Glutamatergic neuron (in vitro differentiated cells): ENCODE measurements at places on chromosomes 1 and 21.

GRCh38 chr1:46039571-46040052, 92.8 kb downstream of the PIK3R3 start:
- DNase-seq, result no peak

- no peak for DNase-seq
These were observed 57.2 kb downstream of the CDK18 start for GRCh38 chr1:205561501-205562203.

DNA sequence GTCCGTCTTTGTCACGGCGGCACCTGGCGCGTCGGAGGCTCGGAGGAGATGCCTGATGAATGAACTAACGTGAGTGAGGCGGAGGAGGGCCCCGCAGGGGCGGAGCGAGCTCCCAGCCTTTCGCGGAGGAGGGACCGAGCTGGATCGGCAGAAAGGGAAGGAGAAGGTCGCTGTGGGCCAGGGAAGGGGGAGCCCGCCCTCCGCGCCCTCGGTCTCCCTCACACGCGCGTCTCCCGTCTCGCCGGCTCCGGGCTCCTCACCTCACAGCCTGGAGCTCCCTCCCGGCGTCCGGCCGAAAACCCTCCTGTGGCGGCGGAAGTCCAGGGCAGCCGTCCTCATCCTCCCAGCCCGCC, 519 bp downstream of the ZNF496 start:
- DNase-seq, result peak; percentile 82

DNA sequence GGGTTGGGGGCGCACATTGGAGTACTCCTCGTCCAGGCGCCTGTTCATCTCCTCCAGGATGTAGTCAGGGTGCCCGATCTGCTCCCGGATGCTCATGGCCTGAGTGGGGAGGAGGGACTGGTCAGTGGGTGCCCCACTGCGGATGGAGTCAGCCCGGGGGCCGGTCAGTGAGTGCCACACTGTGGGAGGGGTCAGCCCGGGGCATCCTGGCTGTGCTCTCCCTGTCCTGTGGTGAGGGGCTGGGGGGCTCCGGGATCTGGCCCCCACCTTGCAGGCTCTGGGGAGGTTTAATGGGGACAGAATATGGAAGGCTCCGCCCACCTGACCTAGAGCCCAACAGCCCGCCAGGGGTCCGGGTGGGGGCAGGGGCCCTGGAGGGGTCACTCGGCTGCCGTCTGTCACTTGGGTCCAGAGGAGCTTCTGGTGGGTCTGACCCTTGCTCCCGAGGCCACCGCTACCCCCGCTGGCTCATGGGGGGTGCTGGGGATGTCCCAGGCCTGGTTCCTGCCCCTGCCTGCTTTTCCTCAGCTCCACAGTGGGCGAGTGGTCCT, 8.8 kb downstream of the PRXL2B start:
- no peak for DNase-seq

GRCh38 chr1:26337625-26338024, 16.3 kb downstream of the CRYBG2 start:
- DNase-seq, result no peak

- DNase-seq, result no peak
These were observed 455.9 kb downstream of the PLPP3 start for GRCh38 chr1:56123421-56123820.

DNA sequence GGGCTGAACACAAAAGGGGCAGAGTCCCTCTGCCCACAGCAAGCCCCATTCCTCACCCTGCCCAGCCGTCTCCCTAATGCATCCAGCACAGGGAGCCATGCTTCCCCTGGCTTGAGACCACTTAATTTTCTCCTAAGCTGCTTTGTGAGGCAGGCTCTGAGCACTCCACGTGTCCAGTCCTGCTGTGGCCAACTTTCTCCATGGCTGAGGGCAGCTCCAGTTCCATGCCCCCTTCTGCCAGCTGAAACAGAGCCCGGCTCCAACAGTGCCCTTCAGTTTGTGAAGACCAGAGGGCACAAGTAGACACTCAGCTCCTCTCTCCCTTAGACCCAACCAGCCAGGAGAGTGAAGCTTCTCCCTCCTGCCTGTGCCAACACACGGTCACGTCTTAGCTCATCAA, 33.8 kb downstream of the PLEKHA6 start:
- DNase-seq, result no peak

GRCh38 chr1:23657659-23658275, 33.8 kb upstream of the RPL11 start:
- peak; percentile 85 for DNase-seq

DNA sequence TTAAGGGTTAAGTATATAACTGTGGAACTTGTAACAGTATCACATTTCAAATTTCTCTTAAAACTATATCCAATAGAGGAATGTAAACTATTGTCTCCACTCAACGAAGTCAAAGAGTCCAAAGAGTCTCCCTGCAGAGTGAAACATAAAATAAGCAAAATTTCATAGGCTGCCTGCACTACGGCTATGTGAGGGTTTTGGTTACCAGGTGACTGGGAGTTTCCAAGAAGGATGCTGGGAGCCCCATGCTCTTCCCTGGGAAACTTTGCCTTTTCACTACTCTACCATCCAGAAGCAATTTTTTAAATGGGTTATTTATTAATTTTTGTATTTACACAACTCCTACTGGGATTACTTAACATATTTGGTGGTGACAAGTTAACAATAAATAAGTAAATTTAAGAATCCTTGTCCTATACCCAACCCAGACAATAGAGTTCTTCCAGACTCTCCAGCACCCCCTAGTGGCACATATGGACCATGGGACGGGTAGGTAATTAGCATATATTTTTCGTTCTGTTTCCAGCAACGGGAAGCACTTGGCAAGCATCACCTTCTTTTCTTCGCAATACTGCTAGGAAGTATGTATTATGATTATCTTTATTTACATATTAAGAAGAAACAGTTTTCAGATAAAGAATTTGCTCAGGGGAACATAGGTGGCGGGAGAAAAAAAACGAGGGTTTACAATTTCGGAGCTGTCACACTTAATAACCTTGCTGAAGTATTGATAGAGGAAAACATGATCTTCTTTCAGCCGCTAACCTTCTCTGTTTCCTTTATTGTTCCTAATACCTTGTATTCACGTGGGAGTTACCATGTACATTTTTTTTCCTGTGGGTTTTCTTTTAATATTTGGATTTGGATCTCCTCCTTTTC, 3.5 kb downstream of the FMO2 start:
- peak; percentile 42 for DNase-seq

GRCh38 chr1:247210062-247210375, 38.2 kb upstream of the ZNF124 start:
- DNase-seq, result no peak

- no peak for DNase-seq
These were observed 241.4 kb downstream of the HHAT start for GRCh38 chr1:210570116-210570515.

DNA sequence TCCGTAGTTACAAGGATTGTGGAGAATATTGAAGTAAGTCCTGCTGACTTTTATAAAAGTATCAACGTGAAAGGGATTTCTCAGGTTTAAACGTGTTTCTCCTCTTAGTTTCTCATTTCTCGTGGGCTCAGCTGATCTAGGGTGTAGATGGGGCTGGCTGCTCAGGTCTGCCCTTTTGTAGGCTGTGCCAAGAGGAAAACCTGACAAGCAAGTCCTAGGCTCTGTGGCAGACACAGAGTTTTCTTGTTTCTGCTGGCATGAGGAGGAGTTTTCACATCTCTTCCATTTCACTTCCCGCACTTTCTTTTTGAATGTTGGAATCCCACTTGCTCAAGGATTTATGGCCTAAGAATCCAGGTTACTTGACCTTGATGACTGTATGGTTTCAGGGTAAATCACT, 14.8 kb downstream of the VPS13D start:
- DNase-seq, result no peak

- no peak for DNase-seq
These were observed 29.4 kb upstream of the USP24 start for GRCh38 chr1:55244476-55245099.

DNA sequence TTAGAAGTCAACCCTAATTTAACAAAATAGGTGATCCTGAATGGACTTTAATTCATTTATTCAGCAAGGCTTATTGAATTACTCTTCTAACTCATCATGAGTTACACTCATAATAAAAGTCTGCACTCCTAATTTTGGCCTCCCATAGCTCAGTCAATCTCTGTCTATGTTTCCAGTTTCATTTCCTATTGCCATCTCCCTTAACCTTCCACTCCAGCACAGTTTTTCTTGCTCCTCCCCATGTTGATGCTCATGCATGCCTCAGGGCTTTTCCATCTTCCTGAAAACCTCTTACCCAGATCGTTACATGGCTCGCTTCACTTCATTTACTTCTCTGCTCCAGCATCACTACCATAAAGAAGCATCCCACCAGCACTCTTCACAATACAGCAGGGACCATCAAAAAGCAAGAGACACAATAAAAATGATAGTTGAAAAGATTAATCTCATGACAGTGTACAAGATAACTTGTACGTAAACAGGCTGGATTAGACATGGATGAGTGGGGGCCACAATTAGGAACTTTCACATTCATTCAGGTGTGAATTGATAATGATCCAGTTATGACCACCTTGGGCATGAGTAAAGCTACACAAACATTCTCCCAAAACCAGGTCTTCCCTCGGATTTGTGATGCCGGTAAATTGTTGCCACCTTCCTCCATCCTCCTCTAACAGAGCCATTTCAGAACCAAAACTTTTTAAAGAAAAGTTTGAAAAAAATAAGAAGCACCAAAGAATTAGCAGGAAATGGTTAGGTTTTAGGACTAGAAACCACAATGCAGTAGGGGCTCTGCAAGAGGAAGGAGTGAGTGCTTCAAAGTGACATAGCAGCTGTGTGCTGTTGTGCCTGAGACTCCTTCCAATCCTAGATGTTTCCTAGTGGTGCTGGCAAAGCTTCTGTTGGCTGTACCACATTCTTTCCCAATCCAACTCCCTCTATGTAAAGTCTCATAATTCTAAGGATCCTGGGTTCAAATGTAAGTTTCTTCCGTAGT, 89.8 kb downstream of the OLFML2B start:
- no peak for DNase-seq

DNA sequence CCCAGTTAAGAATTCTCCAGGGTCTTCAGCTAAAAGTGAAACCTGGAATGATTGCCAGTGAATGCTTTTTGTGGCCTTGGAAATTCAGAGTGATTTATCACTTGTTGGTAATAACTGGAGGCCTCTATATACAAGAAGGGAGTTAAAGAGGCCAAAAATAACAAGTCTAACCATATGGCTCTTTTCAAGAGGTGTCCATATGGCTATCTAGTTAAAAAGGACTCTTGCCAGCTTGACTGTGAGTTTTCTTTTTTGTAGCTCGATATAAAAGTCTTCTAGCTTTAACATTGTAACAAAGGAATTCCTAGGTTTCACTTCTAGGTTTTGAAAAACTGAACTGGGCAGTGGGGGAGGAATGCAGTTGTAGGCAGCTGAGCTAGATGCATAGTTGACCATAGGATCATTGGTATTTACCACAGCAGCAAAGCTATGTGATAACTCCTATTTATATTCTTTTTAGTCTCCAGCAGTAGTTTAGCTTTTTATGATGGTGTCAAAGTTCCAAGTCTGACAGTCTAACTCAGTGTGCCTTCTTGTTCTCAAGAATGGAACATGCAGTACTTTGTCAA, 44.4 kb downstream of the CACHD1 start:
- no peak for DNase-seq

DNA sequence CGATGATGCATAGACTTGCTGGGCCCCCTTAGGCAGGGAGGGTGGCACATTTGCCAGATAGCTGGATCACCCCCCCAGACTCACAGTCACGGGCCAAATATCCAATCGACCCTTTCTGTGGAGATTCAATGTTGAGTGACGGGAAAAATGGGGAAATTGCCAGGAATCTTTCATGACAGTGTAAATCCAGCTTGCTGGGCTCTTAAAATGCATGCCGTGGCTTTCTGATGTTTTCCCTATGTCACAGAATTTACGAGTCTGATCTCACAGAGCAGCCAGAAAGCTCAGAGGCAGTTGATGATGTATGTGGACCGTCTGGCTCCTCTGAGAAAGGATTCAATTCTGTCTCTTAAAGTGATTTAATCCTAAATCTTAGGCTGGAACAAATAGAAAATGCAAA, 150.1 kb upstream of the ZNF644 start:
- DNase-seq, result no peak

GRCh38 chr1:17278996-17279830, 28.8 kb upstream of the PADI4 start:
- no peak for DNase-seq

GRCh38 chr1:237470712-237471338, 419.9 kb downstream of the ZP4 start:
- no peak for DNase-seq

DNA sequence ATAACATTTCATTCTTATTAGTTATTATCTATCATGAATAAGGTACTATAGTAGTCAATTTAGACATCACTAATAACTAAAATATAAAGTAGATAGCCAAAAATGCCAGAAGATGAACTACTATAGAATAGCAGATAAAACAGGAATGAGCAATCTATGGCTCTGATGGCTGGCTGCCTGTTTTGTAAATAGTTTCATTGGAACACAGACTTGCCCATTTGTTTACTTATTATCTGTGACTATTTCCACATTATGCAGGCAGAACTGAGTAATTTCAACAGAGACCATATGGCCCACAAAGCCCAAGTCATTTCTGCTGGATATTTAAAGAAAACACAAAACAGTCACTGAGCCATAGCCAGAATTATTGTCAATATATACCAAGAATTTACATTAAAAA, 222.1 kb downstream of the COL24A1 start:
- DNase-seq, result no peak

DNA sequence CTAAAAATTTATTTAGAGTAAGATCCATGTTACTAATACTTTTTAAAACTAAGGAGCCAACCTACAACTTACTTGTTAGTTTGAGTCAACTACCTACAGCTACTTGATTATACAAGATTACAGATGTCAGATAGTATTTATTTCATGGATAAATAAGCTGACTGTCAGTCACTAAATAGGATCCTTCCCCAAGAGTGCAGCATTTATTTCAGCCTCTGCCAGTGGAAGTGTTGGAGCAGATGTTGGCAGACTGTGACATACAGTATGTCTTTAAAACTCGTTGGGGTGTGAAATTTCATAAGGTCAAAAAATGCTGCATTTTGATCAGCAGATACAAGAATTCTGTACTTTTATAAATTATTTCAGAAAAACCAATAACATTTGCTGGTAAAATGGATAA, 156.2 kb downstream of the AKT3 start:
- DNase-seq, result no peak

DNA sequence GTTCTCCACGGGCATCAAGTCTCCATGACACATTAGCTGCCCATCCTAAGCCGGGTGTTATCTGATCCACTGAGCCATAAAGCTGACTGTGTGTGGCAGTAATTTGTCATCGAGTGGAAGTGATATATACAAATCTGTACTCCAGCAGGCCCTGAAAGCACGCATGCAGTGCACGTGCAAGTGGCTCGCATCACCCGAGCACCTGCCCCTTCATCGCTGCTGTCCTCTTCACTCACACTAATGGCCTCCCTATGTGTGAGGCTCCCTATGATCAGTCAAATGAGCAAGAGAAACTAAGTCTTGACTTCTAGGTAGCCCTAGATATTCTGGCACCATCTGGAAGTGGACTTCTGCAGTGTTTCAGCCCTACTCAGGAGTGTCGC, 248.6 kb downstream of the MATN1 start:
- no peak for DNase-seq
